ENCODE measurements at places on chromosomes 16 and 17.

DNA sequence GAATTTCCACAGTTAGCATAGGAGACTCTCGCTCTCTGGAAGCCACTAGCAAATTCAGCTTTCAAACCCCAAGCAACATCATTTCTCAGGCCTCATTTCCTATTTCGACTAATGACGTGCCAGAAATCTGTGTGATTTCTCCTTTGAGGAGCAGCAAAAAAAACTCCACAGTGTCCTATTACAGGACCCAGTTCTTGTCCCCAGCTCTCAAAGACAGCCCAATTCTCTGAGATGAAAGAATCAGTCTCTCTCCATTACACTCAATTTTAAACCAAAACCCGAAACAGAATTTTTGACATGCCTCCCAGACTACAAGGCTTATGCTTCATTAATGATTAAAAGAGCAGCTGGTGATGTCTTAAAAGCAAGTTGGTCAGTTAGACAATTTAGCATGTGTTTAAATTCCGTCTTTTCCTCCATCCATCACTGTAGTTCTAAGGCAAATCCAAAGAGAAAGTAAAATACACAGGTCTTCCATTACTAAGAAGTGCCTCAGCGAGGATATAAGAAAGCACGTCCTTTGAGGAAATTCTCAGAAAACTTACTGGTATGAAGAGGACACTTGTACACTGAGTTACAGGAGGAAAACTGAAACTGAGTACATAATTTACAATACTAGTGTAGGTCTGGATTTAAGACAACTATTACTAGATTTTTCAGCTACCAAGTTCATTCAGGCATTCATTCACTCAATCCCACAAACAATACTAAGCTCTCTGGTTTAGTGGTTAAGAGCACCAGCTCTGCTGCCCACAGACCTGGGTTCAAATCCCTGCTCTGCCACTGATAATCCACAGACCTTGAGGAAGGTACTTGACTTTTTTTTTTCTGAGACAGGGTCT, 12.5 kb downstream of the TOM1L2 start:
- DNase-seq = peak; percentile 50

GRCh38 chr17:49592263-49592662, 16.6 kb downstream of the NXPH3 start:
- DNase-seq = no peak

DNA sequence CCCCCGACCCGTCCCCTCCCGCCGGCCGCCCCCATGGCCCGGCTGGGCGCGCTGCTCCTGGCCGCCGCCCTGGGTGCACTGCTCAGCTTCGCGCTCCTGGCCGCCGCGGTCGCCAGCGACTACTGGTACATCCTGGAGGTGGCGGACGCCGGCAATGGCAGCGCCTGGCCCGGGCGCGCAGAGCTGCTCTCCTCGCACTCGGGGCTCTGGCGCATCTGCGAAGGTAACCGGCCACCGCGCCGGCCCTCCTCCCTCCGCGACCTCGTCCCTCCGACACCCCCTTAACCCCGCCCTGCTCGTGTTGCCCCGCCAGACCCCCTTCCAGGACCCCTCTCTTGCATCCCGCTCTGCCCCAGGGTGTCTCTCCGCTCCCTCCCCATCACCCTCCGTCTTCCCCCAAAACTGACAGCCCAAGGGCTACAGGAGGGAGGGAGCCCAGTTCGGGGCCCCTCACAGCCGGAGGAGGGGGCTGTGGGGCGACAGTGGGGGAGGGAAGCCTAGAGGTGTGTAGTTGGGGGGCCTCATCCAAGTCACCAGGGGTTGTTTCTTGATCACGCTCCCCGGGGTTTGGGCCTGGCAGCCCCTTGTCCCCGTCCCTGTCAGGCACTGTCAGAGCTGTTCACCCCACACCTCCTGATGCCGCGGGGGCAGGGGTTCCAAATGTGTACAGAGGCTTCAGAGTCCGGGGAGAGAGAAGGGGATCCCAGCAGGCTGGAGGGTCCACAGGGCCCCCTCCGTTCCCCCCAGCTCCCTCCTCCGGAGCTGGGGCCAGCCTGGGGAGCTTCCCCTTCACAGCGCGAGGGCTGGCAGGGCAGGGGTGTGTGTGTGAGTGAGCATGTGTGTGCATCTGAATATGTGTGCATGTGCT, 794 bp downstream of the TMEM235 start:
- no peak for DNase-seq

DNA sequence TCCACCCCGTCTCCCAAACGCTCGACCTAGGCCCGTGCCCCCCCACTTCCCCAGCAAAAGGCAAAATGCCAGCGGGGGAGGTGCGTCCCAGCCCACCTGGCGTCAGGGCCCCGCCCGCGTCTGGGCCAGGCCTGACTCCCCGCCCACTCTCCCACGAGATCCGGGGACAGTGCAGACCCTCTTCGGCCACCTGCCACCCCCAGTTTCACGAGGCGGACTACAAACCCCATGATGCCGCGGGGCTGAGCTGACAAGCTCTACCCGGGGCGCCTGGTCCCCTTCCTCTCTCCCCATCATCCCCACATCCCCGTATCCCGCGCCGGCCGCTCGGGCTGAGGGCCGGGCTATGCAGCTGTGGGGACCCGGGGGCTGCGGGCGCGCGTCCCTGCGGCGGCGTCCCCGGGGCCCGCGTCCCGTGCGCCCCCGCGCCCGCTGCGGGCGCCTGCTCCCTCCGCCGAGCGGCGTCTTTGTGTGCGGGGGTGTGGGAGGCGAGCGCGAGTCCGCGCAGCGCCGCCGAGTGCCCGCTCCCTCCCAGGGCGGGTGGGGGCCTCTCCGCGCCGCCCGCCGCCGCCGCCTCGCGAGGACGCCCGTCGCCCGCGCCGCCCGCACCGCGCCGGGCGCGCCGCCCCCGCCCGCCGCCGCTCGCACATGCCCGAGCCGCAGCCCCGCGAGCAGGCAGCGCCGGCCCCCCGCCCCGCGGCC, at the start of gene ANKRD13B:
ANKRD13B (plus strand) TSS at position 283 of the 702 bp plus-strand sequence. CDS start 490 bp downstream, outside the sequence.
- DNase-seq = peak; percentile 32

DNA sequence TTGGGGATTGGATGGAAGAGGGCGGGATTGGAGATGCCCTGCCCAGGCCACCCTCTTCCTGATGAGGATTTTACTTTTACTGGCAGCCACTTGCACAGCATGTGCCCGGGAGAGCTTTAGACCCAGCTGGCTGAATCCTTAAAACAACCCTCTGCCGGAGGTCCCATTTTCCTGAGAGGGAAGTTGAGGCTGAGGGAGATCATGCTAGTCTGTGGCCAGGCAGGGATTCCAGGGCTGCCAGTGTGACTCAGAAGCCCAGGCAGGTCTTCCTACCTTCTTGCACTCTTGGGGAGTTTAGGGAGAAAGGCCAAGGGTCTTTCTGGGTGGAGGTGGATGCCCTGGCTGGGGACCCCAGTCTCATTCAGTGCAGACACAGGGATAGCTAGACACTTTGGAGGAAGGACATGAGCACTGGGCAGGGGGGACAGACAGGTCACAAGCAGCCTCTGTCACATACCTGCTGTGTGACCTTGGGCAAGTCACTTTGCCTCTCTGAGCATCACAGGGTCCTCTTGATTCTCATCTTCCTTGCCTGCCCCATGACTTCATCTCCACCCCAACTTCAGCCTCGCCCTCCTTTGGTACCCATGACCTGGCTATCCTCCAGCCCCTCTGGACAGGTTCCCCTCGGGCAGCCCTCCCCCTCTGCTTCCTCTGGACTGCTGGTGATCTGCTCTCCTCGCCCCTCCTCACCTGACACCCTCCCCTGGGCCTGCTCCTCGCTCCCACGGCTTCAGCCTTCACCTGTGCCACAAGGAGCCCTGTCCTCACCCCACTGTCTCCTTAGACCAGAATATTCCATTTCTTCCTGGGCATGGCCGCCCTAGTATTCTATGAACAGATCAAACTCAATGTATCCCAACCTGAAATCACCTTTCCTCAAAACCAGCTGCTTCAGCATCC, 11.3 kb upstream of the DCAF7 start:
- DNase-seq = no peak

- peak; percentile 13 for DNase-seq
Observed at GRCh38 chr17:77206158-77206956, 65.6 kb downstream of the SEC14L1 start.

DNA sequence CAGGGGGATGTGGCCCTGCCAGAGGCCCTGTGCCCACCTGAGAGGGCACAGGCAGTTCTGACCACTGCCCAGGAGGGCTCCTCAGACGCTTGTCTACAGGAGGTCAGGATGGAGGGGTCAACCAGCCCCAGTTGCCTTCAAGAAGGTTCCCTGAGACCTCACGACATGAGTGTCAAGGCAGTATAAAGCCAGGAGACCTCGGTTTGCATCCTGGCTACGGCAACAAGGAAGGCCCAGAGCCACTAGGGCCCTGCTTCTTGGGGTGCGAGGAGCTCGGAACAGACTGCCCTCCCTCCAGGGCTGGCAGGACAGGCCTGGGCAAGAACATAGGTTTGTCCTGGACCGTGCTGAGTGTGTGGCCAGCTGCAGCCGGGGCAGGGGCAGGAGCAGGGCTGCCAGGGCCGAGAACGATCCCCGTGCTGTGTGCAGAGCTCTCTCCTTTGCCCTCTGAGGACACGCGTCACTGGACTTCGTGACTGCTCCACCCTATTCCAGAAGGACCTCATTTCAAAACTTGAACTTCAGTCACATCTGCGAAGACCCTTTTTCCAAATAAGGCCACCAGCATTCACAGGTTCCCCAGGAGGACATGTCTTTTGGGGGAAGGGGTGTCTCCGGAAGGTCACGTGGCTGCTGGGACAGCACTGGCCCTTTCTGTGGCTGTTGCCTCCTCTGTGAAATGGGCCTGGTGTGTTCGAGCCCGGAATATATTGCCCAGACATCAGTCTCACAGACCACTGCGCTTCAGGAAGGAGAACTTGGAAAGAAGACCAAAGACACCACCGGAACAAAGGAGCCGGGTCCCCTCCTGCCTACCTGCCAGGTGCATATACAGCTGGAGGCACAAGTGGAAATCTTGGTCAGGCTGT, 27.7 kb downstream of the SLC7A5 start:
- no peak for DNase-seq

GRCh38 chr17:20955427-20956323, 87.1 kb downstream of the USP22 start:
- DNase-seq = peak; percentile 19

DNA sequence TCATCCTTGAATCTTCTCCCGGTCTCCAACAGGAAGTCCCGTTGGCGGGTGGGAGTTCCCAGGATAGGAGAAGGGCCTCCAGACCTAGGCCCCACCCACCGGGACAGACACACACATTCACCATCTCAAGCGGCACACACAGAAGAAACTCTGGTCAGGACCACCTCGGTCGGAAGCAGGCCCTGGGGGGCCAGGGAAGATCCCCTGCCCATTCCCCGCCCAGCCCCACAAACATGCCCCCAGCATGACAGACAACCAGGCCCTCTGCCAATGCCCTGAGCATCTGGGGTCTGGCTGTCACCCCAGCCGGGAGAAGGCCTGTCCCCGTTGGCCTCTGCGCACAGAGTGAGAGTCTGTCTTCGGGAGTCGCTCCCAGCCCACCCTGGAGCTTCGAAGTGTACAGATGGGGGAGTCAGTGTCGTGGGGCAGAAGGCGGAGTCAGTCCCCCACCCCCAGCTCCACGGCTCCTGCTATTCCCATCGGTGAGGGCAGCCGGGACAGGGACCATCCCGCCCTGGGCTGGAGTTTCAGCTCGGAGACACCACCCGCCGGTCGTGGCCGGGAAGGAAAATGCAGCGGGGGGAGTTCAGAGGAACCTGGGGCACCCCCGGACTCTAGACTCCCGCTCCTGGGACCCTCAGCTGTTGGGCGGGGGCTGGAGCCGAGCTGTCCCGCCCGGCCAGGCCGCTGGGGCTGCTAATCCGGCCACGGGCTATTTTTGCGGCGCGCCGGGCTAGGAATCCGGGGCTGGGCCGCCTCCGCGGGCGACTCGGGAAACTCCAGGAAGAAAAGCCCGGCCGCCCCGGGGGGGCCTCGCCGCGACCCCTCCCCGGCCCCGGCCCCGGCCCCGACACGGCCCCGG, 660 bp downstream of the RHBDF1 start:
- peak; percentile 89 for DNase-seq

GRCh38 chr17:15910791-15911190, 34.1 kb upstream of the ADORA2B start:
- peak; percentile 28 for DNase-seq

DNA sequence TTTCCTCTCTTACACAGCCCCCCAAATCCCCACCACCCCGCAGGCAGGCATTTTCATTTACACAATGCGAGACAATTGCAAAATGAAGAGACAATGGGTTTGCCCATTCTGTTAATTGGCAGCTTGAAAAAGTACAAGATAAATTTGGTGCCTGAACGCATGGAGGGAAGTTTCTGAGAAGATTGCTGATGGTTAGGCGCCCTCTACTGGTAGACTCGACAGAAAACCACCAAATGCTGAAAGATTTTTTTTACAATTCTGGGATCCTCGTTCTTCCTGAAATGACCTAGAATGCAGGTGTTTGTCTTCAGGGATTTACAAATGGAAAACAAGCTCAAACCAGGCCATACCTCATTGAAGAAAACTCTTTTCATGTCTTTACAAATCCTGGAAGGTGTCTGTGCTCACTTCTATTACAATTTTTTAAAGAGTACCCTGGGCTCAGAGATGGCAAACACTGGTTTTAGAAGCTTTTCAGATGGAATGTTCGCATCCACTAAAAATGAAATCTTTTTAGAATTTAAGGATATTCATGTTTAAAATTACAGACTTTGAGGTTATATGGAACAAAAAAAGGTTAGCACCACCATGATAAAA, 338.5 kb downstream of the PMP22 start:
- DNase-seq = peak; percentile 72

GRCh38 chr17:77704048-77704815, 254.3 kb upstream of the TNRC6C start:
- no peak for DNase-seq

- DNase-seq = no peak
Observed at GRCh38 chr16:59205403-59205802, 471.3 kb upstream of the GOT2 start.

GRCh38 chr16:29678691-29679267, at the start of gene QPRT:
QPRT (plus strand) TSS chr16:29679180; CDS start chr16:29679198, 18 bp downstream.
- DNase-seq = peak; percentile 62

DNA sequence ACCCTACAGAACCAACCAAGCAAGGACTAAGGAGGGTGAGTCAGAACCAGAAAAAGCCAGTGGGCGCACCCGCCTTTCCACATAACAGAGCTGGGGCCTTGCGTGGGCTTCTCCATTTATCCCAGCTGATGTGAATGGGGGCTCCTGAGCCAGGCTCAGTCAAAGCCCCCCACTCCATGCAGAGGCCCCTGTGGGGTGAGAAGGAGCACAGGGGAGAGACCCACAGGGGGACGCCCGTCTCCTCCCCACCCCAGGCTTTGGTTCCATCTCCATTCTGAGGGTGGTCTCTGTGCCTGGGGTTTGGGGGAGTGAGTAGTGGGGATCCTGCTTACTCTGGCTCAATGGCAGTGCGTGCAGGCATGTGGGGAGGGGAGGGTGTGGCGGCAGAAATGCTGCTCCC, 210.1 kb upstream of the TNRC6C start:
- DNase-seq = no peak

GRCh38 chr16:69762814-69763598, 874 bp downstream of the WWP2 start:
- peak; percentile 32 for DNase-seq

GRCh38 chr16:27108051-27108770, 41.5 kb downstream of the C16orf82 start:
- DNase-seq = no peak

GRCh38 chr17:44688675-44689476, 700 bp downstream of the CCDC43 start:
- DNase-seq = peak; percentile 11
